ENCODE measurements at places on chromosomes 16 and 17.

- DNase-seq = no peak
These were observed 56.2 kb upstream of the RPL38 start for GRCh38 chr17:74147056-74147835.

- DNase-seq = no peak
These were observed 725 bp upstream of the SPHK1 start for GRCh38 chr17:76383546-76384221.

GRCh38 chr16:71726476-71727315, 2.2 kb upstream of the PHLPP2 start:
- DNase-seq = no peak

DNA sequence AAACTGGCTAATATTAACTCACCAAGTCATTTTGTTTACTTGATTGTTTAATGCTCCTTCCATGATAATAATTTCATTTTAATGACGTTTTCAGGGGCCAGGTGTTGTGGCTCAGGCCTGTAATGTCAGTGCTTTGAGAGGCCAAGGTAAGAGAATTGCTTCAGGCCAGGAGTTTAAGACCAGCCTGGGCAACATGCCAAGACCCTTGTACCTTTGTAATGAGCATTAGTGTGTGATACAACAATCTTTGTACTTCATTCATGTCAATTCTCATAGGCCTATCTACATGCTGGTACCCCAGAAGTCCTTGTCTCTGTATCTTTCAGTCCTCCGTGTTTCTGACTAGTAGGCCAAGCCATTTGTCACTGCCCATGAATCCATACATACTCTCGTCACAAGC, 296.9 kb downstream of the ZFHX3 start:
- no peak for DNase-seq

DNA sequence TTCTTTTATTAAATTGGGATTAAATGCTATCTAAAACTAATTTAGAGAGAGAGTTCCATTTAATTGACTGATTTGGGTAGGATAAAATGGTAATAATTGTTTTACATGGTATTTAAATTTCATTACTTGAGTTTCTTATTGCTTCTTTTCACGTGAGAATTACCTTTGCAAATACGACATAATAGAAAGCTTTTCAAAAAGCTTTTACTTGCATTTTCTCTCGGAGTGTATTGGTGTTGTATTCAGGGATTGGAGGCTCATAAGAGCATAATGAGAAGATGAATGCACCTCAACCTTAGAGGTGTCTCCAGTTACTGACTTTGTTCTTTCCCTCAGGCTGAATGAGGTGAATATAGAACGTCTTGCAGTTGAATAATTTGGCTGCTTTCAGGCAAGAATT, 67.4 kb upstream of the CPHXL start:
- no peak for DNase-seq

DNA sequence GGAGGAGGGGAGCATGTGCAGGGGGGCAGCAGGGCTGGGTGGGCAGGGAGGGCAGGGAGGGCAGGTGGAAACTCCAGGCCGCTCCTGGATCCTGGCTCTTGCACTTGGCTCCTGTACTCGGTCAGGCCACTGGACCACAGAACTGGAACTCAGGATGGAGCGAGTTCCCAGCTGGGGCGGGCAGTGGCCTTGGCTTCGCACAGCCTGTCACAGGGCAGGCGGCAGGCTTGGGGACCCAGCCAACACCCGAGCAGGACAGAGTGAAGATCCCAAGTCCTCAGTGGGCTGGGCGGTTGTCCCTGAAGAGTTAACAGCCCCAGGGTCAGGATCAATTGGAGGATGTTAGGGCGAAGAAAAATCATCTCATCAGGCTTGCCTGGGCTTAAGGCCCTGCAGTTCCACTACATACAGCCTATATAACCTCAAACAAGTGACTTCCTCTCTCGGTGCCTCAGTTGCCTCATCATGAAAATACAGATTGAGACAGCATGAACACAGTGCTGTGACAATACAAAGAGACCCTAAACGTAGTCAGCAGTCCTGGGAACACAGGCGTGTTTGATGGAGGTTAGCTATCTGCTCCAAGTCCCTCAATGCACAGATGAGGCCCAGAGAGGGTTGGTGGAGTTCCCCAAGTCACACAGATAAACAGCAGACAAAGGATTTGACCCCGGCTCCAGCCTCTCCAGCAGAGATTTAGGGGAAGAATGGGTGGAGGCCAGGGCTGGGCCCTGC, 21.9 kb downstream of the ZNF423 start:
- no peak for DNase-seq

- DNase-seq = no peak
These were observed 2.4 kb downstream of the VPS25 start for GRCh38 chr17:42775534-42776098.

DNA sequence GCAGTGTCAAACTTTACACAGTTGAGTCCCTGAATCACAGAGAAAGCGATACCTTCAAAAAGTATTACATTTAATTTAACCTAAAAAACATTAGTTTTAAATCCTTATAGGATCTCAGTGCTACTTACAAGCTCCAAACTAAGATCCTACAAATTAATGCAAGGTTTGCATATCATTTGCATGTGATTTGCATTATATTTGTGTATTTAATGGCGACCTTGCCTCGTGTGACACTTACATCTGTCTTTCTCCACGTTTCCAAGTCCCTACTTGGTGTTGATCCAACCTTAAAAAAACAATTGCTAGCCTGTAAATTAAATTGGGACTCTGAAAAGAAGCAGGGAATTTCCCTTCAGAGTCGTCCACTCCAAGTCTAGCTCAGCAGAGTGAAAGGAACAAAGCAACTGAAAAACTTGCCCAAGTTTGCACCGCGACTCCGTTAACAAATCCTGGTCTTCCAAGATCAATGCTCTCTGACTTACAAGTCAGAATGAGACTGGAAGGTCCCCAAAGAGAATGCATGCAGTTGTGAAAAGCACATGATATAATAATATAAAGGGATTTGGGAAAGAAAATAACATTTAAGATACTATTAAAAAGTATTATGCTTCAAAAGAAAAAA, 739 bp upstream of the FAM117A start:
- no peak for DNase-seq

DNA sequence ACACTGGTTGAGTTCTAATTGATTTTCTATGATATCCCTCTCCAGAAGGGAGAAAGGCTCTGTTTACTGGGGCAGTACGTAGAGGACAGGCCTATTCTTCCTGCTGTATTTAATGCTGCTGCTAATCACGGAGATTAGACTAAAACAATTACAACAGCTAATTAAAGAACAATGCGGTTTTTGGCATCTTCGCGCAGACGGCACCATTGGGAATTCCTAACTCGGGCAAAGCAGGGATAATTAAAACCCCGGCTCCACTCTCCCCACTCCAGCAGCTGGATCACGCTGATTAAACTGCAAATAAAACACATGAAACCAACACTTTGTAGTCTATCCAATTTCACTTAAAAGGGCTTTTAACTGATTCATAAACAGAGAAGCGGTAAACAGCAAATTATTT, 147.6 kb downstream of the XYLT1 start:
- no peak for DNase-seq

DNA sequence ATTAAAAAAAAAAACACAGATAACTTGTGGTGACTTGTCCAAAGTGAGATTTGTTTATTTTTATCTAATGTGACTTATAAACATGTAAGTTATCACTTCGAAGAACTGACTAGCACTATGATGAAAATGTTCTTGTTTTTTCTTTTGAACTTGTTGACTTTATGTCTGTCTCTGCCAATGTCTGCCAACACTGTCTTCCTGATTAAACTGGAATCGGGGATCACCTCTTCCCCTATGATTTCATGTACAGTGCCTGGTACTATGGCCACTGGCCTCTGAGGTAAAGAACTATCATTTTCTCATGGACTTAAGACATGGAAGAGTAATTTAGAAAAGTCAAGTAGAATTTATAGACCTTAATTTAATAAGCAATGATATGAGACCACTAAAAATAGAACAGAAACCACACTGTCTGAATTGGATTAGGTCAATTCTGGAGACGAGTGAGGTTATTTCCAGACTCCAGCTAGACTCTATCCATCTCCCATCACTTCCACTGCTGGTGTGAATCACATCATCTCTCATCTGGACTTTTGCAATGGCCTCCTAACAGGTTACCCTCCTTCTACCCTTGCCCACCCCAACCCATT, 8.9 kb downstream of the C17orf78 start:
- DNase-seq = no peak

DNA sequence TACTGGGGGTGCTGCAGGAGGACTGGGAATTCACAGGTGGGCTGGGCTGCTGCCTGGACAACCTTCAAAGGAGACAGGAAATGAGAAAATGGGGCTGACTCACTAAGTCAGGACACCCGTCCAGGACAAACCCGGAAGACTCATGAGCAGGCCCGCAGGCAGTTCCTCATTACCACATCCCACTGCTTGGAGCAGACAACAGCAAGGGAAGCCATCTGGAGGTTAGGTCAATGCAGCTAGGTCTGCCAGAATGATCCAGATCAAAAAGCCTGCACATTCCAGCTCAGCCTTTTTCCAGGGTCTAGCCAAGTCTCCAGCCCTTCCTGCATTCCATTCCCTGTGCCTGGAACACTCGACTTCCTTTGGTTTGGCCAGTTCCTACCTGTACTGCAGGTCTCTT, 536.5 kb upstream of the CDH11 start:
- no peak for DNase-seq

DNA sequence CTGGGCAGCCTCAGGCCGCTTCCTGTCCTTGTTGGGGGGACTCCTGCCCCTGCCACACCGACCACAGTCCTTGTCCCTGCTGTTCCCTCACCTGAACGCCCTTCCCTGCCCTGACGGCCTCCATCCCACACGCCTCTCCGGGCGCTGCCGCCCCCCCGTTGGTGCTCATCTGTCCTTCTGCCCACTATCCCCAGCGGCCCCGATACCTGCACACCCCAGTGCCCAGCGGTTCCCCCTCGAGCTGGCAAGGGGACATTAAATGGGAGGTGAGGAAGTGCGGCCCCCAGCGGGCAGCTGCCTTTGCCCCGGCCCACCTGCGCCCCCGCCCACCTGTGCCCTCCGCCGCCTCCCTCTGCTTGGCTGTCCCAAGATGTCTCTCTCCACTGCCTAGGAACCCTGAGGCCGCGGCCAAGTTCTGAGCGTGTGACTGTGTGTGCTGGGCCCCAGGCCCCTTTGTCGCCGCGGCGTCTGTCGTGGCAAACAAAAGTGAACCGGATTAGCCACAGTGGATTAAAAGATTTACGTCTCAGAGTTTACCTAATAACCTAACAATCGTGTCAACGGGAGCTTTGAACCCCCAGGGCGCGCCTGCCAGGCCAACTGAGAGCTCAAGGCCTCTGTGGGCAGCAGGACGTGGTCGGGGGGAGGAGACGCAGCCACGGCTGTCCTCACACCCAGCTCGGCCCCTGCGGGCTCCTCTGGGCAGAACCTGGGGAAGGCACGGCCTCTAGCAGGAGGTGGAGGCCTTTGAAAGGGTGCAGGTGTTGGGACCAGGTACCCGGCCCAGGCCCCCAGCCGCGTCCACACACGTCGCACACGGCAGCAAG, 7.6 kb upstream of the AXIN1 start:
- DNase-seq = no peak

DNA sequence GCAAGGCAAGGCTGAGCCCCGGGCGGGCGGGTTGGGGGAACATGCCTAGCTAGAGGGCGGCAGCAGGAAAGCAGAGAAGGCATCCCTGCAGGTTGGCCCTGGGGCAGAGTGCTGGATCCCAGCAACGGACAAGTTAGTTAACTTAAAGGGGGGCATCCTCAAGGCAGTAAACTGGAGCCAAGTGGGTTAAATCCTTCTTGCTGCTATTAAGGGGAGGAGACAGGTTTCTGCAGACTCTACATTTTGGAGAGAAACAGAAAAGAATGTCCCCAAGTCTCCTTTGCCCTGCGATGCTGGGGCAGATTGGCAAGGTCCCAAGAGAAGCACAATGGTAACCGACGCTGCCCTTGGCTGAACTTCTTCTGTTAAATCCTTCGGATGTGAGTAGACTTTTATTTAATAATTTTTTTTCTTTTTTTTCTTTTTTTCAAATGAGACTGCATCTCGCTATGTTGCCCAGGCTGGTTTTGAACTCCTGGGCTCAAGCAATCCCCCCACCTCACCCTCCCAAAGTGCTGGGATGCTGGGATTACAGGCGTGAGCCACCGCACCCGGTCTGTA, 14.0 kb downstream of the ATP5PD start:
- DNase-seq = no peak

DNA sequence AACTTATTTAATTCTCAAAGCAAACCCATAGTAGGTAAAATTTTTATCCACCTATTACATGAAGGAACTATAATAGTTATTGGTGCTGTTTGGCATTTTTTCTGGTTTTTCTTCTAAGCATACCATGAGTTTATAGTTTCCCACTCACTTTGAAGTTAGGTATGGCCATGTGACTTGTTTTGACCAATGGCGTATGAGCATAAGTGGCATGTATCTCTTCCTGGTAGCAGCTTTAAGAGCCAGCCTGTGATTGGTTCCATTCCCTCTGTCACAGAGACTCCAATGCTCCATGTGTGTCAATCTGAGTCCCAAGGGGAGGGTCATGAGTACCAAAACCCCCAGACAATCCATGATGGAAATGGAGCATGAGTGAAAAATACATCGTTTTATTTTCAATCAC, 282.9 kb upstream of the N4BP1 start:
- no peak for DNase-seq

DNA sequence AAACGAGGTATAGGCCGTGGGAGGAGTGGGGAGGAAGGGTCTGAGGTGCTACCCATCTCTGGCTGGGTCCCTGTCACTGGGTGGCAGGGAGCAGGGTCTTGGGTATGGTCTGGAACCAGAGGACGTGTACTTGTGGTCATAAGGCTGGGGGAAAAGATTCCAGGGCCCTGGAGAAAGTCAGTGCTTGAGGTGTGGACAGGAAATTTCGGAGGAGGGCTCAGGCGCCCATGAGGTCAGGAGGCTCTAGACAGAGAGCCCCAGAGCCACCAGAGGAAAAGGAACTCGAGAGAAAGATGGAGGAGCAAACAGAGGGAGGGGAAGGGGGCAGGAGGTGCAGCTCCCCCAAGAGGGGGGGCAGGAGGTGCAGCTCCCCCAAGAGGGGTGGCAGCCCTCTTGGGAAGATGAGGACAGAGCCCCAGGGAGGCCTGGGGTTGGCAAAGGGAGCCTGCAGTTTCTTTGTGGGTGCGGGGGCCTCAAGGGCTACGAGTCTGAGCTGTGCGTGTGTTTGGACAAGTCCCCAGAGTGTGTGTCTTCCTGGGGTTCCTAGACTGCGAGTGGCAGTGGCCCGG, 683 bp upstream of the SLC7A6 start:
- no peak for DNase-seq

DNA sequence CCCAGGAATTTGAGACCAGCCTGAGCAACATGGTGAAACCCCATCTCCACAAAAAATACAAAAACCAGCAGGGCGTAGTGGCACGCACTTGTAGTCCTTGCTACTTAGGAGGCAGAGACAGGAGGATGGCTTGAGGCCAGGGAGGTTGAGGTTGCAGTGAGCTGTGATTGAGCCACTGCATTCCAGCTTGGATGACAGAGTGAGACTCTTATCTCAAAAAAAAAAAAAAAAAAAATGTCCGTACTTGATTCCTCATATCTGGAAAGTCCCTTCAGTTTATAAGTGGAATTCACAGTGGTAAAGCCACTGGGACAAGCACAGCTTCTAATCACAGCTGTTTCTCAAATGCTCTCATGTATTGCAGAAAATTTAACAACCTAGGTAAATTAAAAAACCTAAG, 78.6 kb upstream of the CREBBP start:
- DNase-seq = no peak

- DNase-seq = no peak
These were observed 19.3 kb upstream of the MTMR4 start for GRCh38 chr17:58533616-58534188.
